Stimulated activated CD4-positive, alpha-beta T cell treated with anti-CD3 and anti-CD28 coated beads, Interleukin-1b, Interleukin-23, amount 100 ng/mL, for 1 hour (primary cell): ENCODE measurements at places on chromosomes 1 and 21.

DNA sequence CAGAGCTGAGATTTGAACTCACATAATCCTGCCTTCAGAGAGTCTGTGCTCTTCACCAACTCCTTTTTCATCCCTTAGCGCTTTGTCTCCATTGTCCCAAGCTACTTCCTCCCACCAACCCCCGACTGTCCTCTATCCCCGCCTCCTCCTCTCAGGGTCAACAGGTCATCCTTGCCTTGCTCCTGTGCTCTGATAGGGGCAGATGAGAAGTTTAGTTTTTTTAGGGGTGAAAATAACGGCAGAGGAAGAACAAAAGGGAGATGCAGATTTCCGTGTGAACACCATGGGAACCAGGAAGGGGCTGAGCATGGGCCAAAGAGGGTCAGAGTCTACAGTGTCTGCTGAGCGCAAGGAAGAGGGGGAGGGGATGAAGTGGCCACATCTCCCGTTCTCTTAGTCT, 31.9 kb downstream of the GLUL start:
- no peak for DNase-seq

DNA sequence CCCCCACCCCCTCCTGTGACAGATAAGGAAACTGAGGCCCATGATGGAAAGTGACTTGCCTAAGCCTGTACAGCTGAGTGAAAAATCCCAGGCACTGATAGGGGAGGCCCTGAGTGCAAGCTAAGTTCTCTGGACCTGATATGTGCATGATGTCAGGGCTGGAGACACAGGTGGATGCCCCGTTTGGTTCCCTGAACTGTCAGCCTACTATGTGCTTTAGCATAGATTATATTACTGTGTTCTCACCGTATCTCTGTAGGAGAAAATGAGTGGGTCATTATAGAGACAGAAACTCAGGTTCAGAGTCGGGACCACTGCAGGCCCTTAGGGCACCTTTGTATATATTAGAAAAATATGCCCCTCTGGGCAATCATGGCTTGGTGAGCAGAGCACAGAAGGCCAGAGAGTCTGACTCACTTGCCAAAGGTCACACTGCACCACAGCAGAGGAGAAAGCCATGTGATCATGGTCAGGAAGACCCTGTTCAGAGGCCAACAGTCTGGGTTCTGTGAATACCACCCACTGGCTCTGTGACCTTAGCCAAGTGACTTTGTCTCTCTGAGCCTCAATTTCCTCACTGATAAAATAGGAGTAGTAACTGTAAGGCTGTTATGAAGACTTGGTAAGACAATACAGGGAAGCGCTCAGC, 145.8 kb upstream of the WNT4 start:
- no peak for DNase-seq

GRCh38 chr1:172671591-172671990, 12.7 kb downstream of the FASLG start:
- no peak for DNase-seq

DNA sequence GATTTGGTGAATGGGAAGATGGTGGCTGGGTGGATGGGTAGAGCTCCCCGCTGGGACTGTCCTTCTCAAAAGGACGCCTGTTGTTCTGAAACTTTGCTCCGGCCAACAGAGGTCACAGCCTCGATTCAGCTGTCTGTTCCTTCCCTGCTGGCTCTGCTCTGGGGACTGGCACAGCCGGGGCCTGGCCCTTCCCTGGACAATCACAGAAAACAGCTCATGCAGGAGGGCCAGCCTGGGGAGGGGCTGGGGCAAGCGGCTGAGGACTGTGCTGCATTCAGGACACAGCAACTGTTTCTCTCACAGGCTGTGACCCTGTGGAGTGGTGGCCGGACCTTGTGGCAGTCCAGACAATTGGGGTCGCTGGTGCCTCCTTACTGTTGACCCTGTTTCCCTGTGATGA, 110.7 kb upstream of the TMEM51 start:
- no peak for DNase-seq

DNA sequence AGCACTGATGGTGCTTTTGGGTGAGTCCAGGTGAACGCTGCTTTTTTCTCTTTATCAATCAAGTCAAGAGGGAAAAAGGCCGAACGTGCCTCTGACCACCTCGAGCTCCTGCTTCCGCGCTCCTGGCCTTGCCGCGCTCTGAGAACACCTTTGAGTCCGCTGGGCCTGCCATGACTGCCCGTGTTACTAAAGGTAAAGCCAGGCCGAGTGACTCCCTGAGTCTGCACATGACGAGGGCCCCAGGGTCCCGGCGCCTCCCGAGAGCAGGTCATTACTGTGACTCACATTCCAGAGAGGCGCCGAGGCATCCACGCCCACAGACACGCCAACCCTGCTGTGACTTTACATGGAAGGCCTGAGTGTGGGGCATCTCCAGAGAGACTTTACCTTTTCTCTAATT, 11.1 kb downstream of the POFUT2 start:
- DNase-seq: no peak

- DNase-seq: no peak
These were observed 7.2 kb downstream of the GALNT2 start for GRCh38 chr1:230074270-230074669.

DNA sequence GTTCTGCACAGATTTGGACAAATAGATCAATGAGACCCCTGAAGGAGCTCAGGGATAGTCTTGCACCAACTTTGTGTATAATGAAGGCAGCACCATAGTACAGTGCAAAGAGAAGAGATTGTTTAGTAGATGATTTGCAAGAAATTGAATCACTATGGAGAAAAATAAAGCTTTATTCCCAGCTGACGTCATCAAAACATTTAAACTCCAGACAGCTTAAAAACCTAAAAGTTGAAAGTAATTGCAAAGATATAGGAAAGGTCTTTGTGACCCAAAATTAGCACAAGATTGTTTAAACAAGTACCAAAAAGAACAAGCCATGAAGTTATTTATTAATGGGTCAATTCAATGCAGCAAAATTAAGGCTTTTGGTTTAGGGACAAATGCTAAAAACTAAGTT, 88.8 kb upstream of the BACE2 start:
- no peak for DNase-seq

DNA sequence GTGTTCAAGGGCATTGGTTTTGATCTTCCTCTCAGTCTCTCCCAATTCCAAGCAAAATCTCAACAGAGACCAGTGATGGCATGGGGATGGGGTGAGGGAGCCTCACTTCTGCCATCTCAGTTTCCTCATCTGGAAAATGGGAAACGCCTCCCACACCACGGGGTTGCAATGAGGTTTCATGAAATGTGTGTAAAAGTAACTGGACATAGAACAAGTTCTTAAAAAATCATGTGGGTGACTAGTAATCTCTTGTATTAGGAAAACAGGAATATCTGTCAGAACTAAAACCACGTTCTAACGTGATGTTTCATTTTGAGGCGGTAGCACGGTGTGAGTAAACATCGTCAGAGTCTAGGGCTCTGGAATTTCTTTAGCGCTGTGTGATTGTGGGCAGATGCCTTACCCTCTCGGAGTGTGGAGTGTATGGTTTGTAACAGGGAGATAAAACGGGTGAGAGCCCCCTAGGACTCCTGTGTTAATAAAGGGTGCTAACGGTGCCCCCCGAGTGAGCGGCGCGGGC, 55.5 kb upstream of the DNAJC6 start:
- DNase-seq: no peak

- no peak for DNase-seq
These were observed 673 bp upstream of the DHCR24 start for GRCh38 chr1:54887665-54888071.

DNA sequence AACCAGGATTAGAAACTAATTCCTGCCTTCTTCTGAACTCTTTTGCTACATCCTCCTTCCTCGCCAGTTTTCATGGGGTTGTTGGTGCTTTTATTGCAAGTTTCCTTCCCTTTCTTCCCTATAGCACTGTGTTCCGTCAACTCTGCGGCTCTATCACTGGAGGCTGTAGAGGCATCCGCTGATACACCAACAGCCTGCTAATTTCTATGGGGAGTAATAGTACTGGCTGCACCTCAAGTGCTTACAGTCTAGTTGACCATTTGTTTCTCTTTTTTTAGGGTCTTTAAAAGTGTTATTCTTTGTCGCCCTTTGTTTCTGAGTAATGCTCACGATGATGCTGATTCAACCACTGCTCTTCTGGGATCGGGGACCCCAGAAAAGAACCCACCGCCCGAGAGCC, 746 bp downstream of the MIS18A start:
- DNase-seq: no peak

GRCh38 chr1:152191711-152192110, 32.3 kb downstream of the HRNR start:
- no peak for DNase-seq

DNA sequence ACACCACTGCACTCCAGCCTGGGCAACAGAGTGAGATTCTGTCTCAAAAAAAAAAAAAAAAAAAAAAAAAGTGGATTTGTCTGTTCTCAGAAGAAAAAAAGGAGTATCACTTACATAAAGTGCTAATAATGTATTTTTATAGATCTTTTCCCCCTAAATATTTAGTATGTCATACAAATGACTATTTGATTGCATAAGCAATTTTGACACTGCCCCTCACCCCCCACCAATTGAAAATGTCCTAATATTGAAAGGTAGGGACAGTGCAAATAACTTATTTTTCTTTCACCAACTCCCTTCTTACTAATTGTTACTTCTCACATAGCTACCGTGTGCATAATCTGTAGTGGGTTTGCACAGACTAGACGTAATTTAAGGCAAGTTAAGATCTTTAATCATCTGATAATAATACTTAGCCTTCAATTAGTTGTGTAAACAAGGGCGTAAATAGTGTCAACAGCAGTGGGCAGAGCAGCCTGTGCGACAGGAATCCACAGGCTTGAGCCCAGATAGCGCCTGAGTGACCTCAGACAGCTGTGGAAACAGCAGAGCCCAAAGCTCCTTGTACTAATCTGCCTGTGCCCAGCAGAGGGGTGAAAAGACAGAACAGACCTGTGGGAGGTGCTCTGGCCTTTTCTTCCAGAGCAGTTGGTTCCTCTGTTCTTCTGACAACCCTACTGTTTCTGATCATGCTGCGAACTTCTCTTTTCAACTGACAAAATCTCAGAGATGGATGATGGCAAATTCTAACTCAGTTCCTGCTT, 4.5 kb upstream of the IER5 start:
- DNase-seq: no peak

DNA sequence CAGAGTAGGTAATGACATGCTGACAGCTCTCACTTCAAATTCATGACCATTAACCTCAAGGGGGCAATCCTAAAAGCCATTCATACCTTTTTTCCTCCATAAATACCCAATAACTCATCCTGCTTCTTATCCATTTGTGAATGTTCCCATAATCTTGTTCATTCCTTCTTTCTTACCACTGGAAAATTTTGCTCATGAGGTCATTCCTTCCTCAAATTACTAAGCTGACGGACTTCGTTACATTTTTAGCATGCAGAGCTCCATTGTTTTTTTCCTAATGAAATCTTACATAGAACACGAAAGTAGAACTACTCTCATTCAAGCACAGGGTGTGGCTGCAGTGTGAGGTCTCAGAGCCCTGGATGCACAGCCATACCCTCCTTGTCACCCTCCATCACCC, 276.5 kb upstream of the DPYD start:
- DNase-seq: no peak

- no peak for DNase-seq
These were observed 8.7 kb upstream of the TDRD10 start for GRCh38 chr1:154493276-154493675.

DNA sequence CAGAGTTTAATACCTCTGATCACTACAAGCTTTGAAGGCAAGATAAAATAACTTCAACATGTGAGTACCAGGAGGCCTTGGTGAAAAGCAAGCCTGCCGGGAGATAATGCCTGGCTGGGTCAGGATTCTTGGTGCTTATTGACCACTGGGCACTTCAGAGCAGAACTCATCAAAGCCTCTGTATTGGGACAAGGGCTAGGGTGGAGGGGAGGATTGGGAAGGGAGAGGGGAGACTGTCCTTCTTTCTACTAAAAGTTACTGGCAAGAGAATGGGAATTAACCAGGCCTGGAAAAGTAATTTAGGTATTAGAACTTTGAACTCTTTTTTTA, 35.2 kb downstream of the NEK2 start:
- DNase-seq: no peak

GRCh38 chr1:79603843-79604242, 597.3 kb upstream of the ADGRL4 start:
- DNase-seq: no peak

DNA sequence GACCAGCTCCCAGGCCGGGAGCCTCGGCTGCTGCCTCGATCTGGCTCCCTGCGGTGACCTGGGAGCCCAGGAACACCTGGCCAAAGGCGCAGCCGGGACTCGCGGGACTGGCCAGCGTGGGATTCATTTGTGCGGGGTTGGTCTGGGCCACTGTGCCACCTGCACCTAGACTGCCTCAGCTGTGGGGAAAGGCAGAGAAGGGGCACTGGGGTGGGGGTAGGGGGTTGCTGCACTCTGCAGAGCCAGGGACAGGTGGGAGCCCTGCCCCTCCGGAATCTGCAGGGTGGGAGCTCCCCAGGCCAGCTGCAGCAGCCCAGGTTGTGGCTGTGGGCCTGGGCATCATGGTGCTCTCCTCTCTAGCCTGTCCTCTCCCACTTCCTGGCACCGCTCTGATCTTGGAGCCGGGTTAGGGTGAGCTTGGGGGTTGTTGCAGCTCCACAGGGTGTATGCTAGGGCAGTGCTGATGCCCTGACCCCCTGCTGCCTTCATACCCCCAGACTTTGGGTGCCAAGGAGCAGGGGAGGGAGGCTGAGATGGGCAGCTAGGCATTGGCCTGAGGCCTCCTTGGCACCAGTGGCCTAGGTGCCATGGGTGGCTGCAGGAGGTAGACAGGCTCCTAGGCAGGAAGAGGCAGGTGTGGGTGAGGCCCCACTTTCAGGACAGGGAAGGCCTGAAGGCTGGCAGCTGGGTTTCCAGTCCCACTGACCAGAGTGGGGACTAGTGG, 57.5 kb upstream of the ETV3 start:
- DNase-seq: no peak

DNA sequence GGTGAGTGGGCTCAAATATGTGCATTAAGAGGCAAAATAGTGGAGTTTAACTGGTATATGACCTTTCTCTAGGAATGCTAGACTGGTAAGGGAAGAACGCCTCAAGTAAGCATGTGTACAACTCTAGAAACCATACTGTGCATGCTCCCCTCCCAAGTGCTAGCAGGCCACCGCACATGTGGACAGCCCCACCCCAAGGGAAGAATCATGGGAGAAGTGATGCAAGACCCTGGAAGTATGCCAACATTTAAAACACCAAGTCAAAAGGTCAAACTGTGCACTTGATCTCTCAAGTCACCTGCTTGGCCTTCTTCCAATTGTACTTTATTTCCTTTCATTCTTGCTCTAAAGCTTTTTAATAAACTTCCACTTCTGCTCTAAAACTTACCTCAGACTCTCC, 120.4 kb downstream of the WDR3 start:
- no peak for DNase-seq

GRCh38 chr21:40227096-40227495, 359.9 kb downstream of the PCP4 start:
- DNase-seq: no peak
